ENCODE measurements at places on chromosomes 5 and 9.

- DNase-seq, result no peak
These were observed 74.8 kb downstream of the GHR start for GRCh38 chr5:42498000-42498399.

GRCh38 chr9:95306819-95307218 lies 10.7 kb downstream of the FANCC start:
- DNase-seq, result no peak

GRCh38 chr5:127085371-127085770 lies 12.1 kb upstream of the C5orf63 start:
- DNase-seq, result no peak

- no peak for DNase-seq
These were observed 146.2 kb upstream of the GPR151 start for GRCh38 chr5:146662229-146662628.

GRCh38 chr5:4017076-4017803 lies 421.6 kb downstream of the IRX1 start:
- DNase-seq, result no peak

- no peak for DNase-seq
These were observed 1172.9 kb downstream of the CDH12 start for GRCh38 chr5:21680196-21680595.

GRCh38 chr5:125750147-125750860 lies 672.9 kb upstream of the GRAMD2B start:
- DNase-seq, result no peak

DNA sequence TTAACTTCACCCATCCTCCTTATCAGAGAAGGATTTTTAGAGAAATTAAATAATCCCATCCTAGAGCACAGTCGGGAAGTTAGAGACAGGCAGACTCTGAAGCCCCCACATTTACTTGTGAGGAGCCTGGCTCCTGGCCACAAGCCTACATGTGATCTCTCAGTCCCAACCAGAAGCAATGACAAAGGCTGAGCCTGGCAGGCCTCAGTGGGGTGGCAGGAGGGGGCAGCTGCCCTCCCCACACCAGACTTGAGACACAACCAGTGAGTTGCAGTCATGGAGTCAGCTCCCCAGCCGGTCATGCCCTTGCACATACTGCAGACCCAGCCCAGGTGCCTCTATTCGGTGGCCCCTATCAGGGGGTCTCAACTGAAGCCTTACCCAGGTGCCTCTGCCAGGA lies 11.0 kb downstream of the NAIF1 start:
- no peak for DNase-seq

DNA sequence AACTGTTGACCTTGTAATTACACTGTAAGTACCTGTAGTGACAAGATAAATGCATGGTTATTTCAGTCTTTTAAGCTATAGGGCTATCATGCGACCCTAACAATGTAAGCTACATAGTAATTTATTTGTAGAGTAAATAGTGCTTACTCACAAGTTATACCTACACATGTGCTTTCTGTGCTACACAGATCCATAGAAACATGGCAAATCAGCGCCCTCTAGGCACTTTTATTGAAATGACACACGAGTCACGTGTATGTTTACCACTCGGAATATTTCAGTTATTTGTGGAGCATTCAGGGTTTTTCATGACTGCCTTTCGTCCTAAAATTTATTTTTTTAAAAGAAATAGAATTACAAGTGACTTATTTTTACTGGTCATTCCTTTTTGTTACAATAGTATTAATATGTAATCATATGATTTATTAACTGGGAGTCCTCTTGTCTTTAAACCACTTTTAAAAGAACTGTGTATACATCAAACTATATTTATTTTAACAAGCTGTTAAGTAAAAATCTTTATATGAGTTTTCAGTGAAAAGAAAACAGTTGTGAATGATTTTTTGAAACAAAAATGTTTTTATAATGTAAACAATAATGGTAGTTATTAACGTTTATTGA lies 1242.3 kb upstream of the WWC1 start:
- no peak for DNase-seq

- peak; percentile 36 for DNase-seq
These were observed 18.8 kb downstream of the SMIM32 start for GRCh38 chr5:136174021-136174659.

- no peak for DNase-seq
These were observed 54.8 kb downstream of the GLRA1 start for GRCh38 chr5:151869843-151870242.

DNA sequence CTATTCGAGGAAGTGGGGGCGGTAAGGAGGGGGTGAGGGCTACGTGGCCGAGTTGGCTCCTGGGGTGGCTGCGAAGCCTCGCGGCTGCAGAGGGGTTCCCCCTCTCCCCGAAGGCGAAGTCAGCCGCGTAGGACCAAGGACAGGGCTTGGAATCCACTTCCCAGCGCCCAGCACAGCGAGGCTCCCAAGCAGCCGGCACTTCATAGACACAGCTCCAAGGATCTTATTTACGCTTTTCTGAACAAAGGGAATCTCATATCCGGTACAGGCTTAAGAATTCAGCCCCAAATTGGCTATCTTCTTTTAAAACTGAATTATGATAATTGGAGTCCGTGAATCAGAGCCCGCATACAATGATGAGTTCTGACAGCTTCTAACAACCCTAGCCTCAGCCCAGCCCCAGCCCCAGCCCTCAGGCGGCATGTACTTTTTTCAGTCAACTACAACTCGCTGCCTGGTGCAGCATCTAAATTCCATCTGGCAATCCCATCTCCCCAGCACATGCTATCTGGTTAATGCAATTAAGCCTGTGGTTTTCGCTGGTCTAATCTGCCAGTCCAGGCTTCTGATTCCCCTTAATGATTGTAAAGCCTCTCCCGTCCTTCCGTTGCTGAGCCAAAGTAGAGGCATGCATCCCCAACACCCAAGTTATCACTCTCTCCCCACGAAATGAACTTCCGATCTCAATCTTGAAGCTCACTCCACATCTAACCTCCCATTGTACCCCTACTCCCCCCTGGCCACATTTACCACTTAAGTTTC lies 1.0 kb downstream of the ELAVL2 start:
- no peak for DNase-seq

DNA sequence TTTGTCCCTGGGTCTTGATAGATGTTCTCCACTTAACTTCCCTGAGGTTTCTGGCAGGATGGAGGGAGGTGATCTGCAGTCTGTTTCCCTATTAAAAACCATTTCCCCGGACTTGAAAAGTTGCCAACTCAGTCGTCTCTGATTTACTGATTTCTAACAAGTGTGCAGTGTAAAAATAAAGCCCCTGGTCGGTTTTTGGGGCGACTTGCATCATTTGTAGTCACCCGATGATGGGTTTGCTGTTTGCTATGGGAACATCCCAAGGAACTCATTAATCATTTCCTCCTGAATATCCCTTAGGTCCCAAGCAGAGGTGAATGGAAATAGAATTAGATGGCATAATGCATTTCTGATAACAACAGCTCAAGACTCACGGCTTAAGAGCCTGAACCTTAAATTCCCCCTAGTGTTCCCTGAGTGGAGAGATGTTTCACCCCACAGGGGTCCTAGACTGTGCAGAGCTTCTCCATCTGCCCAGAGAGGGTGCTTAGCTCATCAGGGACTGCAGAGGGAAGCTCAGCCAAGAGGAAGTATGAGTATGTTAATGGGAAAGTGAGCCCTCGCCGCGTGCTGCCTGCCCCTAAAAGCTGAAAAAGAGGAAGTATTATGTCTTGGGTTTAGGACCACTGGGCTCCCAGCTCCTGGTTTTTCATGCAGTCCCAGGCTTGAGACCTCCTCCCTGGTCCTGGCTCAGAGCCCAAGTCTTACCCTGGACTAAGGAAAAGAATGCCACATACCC lies 115.1 kb upstream of the DAP start:
- DNase-seq, result no peak

DNA sequence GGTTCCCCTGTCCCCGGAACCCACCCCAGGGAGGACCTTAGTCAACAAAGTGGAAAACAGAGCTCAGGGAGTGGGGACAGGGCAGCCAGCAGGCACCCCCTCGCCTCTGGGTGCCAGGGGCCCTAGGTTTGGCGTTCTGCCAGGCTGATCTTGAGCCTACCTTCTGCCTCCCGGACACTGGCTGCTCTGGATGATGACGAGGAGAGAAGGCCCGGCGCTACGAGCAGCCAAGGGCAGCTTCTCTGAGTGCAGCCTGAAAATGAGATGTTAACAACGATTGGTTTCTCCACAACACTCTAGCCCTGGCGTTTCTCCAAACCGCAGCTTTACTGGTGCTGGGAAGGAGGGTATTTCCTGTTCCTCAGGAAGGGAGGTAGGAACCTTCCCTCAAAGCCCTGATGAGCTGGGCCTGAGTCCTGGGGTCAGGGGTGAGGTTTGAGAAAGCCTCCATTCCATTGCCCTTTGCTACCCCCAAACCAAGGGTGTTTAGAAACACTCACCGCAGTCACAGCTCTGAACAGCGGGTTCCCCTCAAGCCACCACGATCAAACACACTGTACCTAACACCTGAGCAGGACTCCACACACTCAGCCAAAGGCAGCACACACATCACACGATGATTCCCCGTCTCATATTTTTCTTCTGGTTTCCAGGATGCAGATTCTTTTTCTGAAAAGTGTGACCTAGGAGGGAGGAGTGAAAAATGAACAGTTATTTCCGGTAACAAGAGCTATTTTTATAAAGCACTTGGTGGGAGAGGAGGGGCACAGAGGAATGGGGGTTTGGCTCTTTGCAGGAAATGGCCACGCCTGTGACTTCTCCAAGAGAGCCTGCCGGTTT lies at the start of gene STING1:
STING1 (minus strand) TSS at position 709 of the 840 bp plus-strand sequence. CDS start 1,054 bp downstream, outside the sequence.
- DNase-seq, result peak; percentile 95

DNA sequence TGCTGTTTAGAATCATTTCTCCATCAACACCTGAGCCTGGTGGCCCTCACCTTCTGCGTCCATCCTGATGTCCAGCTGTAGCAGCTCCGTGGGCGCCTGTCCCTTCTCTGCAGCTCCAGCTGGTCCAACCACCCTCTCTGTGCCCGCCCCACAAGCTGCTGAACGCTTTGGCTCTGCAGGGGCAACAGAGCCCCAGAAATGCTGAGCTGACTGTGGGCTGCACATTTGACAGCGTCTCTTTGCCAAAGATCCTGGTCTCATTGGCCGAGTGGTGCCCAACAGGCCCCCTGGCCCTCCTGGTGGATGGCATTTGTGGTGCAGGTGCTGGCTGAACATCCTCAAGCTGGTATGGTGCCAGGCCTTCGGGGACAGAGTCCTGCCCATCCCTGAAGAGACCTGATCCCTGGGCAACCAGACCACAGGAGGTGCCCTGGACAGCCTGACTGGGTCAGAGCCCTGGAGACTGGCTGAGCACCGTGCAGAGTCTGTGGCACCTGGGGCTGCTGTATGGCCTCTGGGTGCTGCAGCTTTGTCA lies 25.3 kb upstream of the CEP72 start:
- DNase-seq, result no peak

- DNase-seq, result no peak
These were observed 149.2 kb upstream of the ANKH start for GRCh38 chr5:15020736-15021135.

DNA sequence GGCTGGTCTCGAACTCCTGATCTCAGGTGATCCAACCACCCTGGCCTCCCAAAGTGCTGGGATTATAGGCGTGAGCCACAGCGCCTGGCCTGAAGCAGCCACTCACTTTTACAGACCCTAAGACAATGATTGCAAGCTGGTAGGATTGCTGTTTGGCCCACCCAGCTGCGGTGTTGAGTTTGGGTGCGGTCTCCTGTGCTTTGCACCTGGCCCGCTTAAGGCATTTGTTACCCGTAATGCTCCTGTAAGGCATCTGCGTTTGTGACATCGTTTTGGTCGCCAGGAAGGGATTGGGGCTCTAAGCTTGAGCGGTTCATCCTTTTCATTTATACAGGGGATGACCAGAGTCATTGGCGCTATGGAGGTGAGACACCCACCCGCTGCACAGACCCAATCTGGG lies 1.5 kb downstream of the CA9 start:
- no peak for DNase-seq

DNA sequence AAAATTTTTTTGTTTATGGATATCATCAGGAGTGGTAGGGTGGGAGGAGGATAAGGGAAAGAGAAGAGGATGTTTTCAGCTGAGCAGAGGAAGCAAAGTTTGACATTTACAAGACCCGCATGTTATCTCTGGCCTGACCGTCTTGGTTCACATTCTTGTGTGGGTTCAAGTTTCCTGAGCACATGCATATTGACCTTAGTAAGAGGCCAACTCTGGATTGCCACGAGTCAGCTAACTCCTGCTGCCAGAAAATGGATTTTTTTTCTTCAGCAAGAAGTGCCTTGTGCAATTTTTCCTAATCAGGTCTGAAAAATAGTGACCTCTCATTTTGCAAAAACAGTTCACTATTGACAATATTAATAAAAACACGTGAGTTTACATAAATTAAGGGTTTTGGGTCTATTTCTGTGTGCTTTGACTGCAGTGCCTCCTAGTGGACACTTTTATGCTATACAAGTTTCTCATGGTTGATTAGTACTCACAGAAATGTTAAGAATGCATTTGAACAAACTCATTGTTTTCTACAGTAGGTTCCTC lies 27.1 kb upstream of the BASP1 start:
- DNase-seq, result peak; percentile 86

- peak; percentile 70 for DNase-seq
These were observed 65.2 kb downstream of the TRIO start for GRCh38 chr5:14208071-14209021.
